ENCODE measurements at places on chromosomes 3 and 15. TPM values are rescaled to one million over a fixed set of nuclear protein-coding genes. Genes with fewer than 3 reads are reported as not detected.
A peak's percentile ranks its signal among the peaks of the same experiment; 100 is the strongest.

GRCh38 chr3:48058091-48058490, 41.9 kb upstream of the MAP4 start:
- DNase-seq = no peak

RBP2 gene
- not detected for total RNA-seq

GRCh38 chr3:71520161-71521020, 63.1 kb downstream of the FOXP1 start:
- DNase-seq = no peak

- DNase-seq = no peak
Measured at GRCh38 chr3:119625451-119626153, 27.9 kb downstream of the PLA1A start.

- no peak for DNase-seq
Measured at GRCh38 chr15:69342460-69343076, 43.9 kb downstream of the PAQR5 start.

EXD1 gene
- not detected for total RNA-seq

- DNase-seq = peak; percentile 63
Measured at GRCh38 chr3:71582612-71583565, 639 bp downstream of the FOXP1 start.

GRCh38 chr3:148149556-148149955, 548.1 kb upstream of the AGTR1 start:
- DNase-seq = no peak

DNA sequence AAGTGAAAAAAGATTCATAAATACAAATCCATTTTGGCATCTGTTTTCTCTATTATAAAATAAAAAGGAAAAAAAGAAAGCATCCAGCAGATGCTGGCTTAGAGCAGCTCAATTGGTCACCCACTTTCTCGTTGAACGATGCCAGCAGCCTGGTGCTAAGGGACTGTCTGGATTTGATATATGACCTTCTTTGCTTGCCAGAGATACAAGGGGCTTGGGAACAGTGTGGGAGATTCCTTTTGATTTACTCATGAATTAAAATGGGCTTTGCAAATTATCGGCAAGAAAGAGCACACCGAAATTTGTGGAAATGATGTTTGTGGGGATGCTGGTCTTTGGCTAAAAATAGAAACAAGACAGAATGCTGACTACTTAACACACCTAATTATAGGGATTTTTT, 210.3 kb upstream of the STT3B start:
- DNase-seq = no peak

GASK1A gene
- not detected for total RNA-seq

- DNase-seq = no peak
Measured at GRCh38 chr3:194541483-194541882, 54.7 kb upstream of the ATP13A3 start.

MASP1 gene
- total RNA-seq = not detected

P2RY13 gene
- not detected for total RNA-seq

DNA sequence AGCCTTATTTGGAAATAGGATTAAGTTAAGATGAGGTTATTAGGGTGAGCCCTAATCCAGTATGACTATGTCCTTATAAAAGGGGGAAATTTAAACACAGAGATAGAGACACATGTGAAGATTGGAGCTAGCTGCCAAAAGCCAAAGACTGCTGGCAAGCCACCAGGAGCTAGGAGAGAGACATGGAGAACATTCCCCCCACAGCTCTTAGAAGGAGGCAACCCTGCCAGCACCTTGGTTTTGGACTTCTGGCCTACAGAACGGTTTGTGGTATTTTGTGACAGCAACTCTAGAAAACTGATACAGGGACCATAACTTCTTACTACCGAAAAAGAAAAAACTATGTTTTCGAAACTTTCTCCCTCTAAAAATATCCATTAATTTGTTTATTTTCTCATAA, 245.3 kb upstream of the RARB start:
- no peak for DNase-seq

- no peak for DNase-seq
Measured at GRCh38 chr3:38723569-38724391, 74.3 kb upstream of the SCN5A start.

DNA sequence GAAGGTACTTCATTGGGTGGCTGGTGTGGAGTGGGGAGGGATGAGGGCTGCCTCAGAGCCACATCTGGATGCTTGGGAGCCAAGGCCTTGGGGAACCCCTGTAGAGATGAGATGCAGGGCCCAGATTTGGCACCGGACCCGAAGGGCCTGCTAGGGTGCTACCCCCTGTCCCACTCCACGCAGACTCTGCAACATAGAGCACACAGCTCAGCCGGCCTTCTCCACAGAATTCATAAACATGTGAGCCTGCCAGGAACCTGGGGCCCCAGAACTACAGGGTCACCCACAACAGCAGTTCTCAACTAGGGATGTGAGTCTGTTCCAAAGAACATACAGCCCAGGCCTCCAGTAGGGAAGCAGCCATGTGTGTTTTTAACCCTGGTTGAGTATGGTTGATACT, 62.8 kb downstream of the LRIG1 start:
- no peak for DNase-seq

CFAP100 gene
- not detected for total RNA-seq

DNA sequence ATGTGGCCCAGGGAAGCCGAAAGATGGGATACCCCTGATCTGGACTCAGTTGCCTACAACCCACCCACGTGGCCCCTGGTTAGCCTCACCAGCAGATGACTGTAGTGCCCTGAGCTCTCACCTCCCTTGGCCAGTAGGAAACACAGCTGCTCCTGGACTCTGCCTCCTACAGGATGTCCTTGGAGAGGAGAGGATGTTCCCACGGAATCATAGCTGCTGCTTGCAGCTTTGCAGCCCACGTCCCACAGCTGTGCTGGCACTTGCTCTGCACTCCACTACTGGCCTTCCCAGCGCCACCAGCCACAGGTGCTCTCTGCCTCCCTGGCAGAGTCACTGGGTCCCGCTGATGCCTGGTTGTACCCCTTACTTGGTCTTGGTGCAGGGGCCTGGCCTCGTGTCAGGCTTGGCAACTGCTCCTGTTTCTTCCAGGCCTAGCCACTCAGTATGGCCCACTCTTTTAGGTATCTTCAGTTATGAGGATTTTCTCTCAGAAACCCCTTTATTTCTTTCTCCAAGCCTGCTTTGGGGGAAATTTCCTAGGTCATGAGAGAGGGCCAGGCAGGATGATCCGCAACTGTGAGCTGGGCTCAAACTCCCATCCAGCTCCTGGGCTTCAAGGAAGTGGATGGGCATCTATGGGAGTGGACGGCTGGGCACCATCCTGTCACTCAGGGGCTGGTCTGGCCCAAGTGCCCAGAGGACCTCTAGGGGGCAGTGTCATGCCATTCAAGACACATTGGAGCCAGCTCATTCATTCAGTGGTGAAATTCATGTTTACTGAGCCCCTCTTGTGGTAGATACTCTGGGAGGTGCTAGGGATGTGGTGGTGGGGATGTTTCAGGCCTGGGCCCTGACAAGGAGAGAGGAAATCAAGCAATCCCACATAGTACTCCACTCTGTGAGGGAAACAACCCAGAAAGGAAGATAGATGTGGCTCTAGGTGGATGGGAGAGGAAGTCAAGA, 16.2 kb upstream of the VILL start:
- DNase-seq = peak; percentile 82

- no peak for DNase-seq
Measured at GRCh38 chr3:101725890-101726275, 1.5 kb downstream of the CEP97 start.

C3orf49 gene
- total RNA-seq = not detected

- DNase-seq = no peak
Measured at GRCh38 chr15:31372635-31373091, 46.0 kb downstream of the KLF13 start.

DNA sequence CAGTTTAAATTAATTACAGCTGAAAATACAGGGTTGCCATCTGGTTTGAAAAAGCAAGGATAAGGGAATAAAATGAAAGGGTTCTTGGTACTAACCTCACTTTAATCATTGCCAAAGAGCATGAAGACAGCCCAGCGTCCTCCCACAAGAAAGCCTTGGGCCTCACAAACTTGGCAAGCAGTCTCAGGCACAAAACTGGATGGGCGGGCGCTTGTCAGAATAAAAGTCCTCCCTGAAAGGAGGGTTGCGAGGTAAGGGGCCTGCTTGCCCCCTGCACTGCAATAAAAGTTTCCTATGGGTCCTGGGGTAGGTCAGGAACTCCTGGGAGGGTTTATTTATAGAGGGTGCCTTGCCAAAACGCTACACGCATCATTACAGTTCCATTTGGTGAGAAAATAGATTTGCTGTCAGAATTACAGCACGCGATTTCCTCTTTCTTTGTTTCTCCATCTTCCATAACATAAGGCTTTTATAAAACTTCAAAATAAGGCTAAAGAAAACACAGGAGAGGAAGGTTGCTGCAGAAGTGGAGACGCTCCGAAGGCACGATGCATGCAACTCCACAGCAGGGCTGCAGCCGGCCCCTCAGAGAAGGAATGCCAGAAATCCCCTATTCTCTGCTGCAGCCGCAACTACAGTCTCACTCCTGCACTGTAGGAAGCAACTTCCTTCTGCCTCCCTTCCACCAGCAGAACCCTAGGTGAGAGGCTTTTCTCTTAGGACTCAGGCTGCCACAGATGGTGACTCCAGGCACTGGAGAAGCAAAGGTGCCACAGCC, 61.3 kb downstream of the VGLL4 start:
- no peak for DNase-seq

DNA sequence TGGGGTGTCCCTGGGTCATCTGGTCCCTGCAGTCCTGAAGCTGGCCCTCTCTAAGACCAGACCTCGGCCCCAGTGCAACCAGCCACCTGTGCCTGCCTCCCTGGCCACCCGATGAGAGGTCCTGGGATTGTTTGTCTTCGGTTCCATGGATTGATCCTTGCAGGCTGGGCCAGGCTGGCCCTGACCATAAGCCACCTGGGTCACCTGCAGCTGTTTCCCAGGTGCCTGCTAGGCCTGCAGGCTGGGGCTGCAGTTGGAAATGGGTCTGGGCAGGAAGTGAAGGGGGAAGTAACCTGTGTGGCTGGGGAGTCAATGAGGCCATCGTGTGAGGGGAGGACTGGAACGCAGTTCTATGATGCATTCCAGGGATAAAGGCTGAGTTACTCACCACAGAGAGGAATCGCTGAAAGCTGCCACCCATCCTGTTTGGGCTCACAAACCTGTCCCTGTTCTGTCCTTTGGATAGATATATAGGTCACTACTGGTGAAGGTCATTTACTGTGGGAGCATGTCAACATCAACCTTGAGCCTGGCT, 30.9 kb upstream of the VPS8 start:
- DNase-seq = no peak

DNA sequence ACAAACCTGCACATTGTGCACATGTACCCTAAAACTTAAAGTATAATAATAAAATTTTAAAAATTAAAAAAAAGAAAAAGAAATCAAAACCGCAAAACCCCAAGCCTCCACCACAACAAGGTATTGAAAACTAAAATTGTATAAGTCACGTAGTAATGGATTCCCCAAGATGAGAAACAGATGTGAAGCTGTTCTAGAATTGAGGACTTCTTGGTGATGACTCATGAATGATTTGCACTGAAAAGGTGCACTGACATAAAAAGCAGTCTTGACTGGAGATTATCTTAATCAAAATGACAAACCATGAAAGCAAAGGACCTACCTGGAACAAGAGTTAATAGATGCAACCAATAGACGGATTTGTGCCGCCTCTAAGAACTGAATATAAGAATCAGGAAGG, 225.8 kb downstream of the MYRIP start:
- no peak for DNase-seq

DNA sequence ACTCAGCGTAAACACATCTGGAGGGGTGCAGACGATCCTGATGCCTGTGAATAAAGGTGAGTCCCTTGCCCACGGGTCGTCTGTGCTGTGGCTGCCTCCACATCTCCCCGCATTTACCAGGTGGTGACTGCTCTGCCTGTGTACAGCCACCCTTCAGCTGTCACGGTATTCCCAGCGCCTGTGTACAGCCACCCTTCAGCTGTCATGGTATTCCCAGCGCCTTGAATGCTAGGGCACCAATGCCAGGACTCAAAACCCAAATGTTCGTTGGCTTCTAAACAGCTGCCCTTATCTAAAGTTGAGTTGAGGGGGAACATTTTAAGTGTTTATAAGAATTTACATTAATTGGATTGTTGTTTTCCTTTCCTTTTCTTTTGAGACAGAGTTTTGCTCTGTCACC, 27.4 kb downstream of the MAP6D1 start:
- DNase-seq = no peak

DNA sequence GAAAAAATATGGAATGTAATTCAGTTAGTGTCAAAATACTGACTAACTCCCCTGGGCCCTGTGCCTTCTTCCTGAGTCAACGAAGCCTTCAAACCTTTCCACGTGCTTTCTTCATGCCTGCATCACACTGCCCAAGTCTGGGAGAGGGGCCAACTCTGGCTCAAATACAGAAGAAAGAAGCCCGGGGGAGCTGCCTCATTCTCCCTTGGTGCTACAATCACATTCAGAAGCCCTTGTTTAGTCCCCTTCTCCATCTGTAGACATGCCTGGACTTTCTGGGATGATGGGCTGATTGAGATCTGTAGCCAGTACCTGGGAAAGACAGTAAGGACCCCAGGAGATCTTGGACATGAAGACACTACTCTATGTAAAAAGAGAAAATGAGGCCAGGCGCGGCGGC, 77.8 kb upstream of the GSK3B start:
- no peak for DNase-seq

All from activated CD8-positive, alpha-beta memory T cell treated with anti-CD3 and anti-CD28 coated beads, Interleukin-2, amount 10 ng/mL, durations not matched to agents 7 days and 5 days (primary cell).